ENCODE measurements at places on chromosomes 1 and 21.

DNA sequence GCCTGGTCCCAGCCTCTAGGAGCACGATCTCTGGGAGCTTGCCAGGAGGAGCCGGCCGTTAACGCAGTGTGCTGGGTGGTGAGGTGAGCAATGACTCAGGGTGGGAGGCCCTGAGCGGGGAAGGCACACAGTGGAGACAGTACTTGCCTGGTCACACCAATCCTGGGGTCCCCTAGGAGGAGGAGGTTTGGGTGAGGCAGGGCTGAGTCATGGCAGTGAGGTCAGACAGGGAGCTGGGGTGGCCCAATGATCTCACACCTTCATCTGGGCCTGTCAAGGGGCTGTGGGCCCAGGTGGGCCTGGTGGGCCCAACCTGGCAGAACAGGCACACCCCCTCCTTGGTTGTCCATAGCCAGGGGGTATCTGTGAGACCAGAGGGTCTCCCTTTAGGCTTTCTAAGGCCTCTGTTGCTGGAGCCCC is 8.6 kb upstream of the EDN2 start:
- DNase-seq, result peak; percentile 65

DNA sequence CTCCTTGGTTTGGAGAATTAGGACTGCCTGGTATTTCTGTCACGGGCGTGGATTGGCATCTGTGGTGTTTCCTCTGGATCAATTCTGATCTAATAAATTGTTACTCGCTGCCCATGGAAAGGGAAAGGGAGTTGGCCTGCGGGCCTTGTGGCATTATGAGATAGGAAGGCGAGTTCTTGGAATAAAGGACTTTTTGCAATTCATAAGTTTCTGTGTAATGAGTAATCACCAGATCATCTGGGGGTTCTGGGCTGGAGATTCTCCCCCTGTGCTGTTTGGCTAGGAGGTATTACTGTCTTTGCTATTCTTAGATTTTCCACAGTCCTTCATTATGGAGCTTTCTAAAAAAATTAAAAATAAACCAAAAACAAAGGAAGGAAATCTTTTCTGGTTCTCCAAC is 315.9 kb downstream of the CAMTA1 start:
- DNase-seq, result no peak

DNA sequence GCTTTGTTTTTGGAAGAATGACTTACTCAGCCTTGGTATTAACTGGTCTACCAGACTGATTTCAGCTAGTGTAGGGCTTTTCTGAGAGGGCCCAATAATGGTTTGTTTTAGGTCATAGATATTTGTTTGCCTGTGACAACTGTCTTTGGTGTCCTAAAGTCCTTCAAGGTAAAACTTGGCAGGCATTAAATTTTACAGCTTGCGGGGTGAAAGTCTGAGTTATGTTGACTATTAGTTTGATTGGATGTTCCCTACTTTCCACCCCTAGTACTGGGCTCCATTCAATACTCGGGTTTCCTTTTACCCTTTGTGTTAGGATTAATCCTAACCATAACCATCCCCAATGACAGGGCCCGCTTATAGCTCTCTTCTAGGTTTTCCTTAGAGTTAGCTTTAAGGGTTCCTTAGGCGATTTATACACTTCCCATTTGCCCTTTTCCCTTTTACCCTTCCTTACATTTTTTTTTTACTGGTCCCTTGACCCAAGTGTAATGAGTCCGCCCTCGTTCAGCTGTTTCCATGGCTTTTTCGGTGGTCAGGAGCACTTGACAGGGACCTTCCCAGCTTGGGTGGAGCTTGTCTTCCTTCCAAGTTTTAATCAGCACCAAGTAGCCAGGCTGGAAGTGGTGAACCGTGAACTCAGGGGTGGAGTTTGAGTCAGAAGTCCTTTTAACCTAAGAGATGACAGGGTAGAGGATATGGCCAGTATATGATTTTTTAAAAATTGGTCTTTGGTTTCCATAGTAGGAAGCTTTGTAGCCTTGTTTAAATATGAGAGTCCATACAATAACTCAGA is 28.5 kb upstream of the LCE5A start:
- no peak for DNase-seq

GRCh38 chr1:2645776-2646175 is 13.0 kb upstream of the MMEL1 start:
- no peak for DNase-seq

DNA sequence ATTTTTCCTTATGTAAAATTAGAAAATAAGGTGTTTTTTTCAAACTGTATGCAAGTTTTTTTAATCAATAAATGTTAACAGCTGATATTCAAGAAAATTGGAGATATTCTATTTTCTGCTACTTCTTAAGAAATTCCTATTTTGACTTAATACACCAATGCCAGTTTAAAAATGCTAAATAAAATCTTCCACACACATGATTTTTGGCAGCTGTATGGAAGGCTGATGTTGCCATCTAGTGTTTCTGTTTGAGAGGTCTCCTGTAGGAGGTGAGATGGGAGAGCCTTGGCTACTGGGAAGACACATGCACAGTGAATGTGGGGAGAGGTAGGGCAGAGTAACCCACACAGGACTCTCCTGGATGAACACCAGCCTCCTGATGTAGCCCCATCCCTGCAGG is 29.2 kb upstream of the OR2B11 start:
- DNase-seq, result no peak

DNA sequence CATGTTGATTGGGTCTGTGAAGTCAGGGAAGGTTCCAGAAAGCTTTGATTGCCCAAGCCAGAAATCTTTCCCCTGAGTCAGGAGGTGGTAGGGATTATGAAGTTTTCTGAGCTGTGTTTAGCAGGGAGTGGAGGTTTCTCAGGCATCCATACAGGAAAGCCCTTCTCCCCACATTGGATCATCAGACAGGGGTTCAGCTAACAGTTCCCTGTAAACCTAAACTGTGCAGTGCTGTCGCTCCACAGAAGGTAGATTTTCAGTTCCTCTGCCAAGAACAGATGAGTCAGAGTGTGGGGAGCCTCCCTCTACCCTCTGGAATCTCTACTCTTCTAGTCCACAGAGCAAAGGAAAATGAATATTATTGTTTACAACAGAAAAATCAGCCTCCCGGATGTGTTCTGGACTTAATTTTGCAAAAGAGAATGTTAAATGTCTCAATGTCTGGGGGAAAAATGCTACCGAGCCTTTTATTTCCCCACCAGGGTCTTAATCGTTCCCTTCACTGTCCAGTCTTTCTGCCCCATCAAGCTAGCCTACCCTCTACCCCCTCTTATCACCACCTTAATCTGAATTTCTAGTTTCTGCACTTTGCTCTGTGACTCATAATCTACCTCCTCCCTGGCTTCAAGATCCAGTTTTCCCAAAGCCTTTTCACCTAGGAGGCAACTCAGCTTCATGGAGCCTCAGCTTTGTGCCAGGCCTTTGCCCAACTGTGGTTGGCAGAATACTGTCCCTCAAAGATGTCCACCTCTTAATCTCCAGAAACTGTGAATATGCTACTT is 355.6 kb downstream of the PRDM2 start:
- DNase-seq, result no peak

- no peak for DNase-seq
These were observed 587.9 kb downstream of the ADGRL2 start for GRCh38 chr1:82388679-82389078.

GRCh38 chr1:184242507-184242943 is 144.3 kb upstream of the C1orf21 start:
- no peak for DNase-seq

- no peak for DNase-seq
These were observed 115.0 kb downstream of the RIPK4 start for GRCh38 chr21:41651830-41652229.

GRCh38 chr1:16420424-16421118 is 16.7 kb downstream of the SPATA21 start:
- peak; percentile 77 for DNase-seq

GRCh38 chr1:107359472-107360241 is 218.8 kb downstream of the NTNG1 start:
- no peak for DNase-seq

- no peak for DNase-seq
These were observed 46.2 kb downstream of the DDR2 start for GRCh38 chr1:162678439-162678838.

DNA sequence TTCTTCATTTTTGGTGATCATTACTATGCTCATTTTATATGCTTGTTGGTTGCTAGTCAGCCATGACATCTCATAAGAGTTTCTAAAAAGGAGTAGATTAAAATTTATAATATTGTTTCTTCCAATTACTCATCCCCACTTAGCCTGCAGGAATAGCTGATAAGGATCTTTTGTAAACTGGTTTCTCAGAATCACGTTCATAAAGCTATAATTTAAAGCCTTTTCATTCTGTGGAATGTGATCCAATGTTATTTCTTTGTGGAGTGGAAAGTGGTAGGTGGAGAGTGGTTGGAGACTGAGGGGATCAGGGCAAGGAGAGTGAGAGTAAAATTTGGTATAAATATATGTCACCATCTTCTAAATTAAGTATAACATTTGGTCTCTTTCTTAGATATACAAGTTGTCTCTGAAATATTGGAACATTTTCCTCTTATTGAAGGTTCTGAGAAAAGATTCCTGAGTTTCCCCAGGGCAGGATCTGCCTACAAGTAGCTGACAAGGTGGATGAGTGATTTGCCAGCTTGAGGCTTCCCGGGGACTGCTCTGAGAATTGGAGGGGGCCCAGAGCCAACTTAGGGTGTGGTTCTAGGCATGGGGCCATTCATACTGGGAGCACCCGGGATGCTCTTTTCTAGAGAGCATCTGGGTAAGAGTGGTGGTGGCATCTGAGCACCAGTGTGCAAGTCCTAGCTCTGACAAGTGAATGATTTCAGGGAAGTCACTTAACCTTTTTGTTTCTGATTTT is 116.4 kb downstream of the TBX19 start:
- DNase-seq, result no peak

- DNase-seq, result no peak
These were observed 9.5 kb downstream of the ST6GALNAC5 start for GRCh38 chr1:76876655-76877395.

GRCh38 chr1:73674945-73675561 is 522.9 kb downstream of the LRRIQ3 start:
- no peak for DNase-seq

GRCh38 chr1:157411769-157412168 is 140.5 kb downstream of the FCRL5 start:
- no peak for DNase-seq

DNA sequence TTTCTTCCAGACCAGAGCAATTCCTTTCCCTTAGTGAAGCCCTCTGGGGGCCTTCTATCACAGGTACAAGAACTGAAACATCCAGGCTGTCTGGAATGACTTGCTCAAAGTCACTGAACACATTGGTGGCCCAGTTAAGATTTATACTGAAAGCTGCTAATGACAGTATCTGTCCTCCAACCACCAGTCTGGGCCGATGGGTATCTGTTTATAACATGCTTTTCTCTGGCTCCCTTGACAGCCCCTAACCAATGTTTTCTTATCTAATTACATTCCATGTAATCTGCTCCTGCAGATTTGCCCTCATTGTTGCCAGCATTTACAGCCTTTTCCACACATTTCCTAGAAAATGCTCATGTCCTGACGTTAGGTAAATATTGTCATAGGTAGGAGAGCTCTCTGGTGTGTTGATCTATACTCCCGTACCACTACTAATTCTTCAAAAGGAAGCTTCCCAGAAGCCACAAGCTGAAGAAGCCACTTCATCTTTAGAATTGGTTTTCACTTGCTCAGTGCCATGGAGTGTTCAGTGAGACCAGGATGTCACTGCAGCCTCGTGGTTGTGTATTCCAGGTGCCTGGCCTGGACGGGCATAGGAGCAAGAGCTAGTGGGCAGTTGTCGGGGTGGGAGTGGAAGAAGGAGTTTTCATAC is 163.9 kb downstream of the TSEN15 start:
- DNase-seq, result no peak

DNA sequence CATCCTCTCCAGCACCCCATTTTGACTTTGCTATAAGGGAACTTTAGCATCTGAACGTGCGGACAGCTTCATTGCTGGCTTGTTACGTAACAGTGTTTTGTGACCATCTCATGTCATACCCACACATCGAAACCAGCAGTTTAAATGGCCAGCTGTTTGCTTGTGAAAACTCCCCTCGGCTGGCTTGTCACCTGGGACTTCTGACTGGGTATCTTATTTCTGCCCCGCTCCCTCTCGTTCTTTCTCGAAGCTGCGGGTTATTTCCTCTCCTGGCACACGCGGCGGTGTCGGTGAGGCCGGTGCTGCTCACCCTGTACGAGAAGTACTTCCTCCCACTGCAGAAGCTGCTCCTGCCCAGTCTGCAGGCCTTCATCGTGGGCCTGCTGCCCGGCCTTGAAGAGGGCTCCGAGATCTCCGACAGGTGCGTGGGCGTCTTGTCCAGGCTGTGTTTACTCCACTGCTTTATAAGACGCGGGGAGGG is 43.5 kb downstream of the DOP1B start:
- no peak for DNase-seq

- DNase-seq, result no peak
These were observed 433.4 kb downstream of the KIF26B start for GRCh38 chr1:245588116-245588639.

GRCh38 chr1:184588701-184589100 is 166.0 kb downstream of the EDEM3 start:
- no peak for DNase-seq

DNA sequence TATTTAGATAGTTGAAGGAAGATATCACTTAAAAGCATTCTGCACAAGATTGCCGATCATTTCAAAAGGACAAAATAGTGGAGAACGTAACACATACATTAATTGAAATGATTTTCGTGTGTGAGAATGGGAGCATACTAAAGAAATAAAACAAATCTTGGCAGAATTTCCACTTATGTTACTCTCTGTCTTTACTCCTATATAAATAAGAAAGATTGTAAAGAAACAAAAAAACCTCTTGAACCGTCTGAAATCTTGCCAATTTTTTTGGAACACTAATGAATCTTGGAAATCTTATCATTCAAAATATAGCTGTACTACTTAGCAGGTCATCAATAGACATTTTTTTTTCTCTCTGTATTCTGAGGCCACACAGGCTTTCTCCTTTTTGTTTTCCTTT is 528.8 kb upstream of the NCAM2 start:
- DNase-seq, result no peak

GRCh38 chr1:209855623-209856022 is 27.9 kb downstream of the UTP25 start:
- DNase-seq, result no peak

GRCh38 chr1:27863538-27863915 is 8.8 kb upstream of the THEMIS2 start:
- DNase-seq, result no peak

DNA sequence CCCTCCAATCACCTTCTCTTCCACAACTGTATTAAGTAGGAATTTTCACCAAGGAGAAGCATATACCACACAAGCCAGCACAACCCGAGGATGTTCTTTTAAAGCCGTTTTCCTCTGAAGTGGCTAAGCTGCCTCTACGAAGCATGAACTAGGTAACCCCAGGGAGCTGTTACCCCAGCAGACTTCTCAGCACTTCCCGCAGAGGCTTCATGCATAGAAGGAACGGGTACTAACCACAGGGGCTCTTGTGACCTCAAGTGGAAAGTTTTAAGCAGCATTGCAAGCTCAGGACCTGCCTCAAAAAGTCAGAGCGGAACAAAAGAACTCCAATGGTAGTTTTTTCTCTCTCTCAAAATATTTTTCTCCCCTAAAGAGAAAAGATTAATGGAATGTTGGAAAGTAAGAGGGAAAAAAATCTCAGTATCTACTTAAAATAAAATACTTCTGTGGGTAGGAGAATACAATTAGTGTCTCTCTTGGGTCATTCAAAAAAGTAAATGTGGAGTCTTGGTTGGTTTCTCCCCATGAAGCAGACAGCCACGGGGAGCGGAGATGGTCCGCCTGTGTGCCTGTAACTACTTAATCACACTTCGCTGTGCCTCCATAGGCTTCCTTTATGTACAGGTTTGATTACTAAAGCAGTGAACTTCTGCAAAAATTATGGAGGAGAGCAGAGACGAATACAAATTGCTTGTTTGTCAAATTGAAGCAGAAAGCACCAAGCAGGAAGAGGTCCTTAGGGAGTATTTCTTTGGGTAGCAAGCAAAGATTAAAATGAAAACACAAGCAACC is 40.9 kb downstream of the STX6 start:
- peak; percentile 49 for DNase-seq
